ENCODE measurements at places on chromosomes 11 and 22. TPM values are rescaled to one million over a fixed set of nuclear protein-coding genes. Genes with fewer than 3 reads are reported as not detected.

The POU2AF1 gene
- not detected for total RNA-seq

The RIC8A gene
- 129 TPM for total RNA-seq

The AIFM3 gene
- 0.18 TPM for total RNA-seq

The LDHAL6A gene
- total RNA-seq, result not detected

The TEX54 gene
- total RNA-seq, result not detected

The KCNK4 gene
- total RNA-seq, result not detected

The CHRM4 gene
- 0.18 TPM for total RNA-seq

The GLB1L3 gene
- not detected for total RNA-seq

The APOA5 gene
- total RNA-seq, result not detected

The FXYD6 gene
- total RNA-seq, result not detected

The TMEM191C gene
- total RNA-seq, result 0.28 TPM

The SLC22A24 gene
- not detected for total RNA-seq

The OR4A16 gene
- not detected for total RNA-seq

The GSTT2B gene
- total RNA-seq, result 13.1 TPM

The MAPK8IP1 gene
- 6.9 TPM for total RNA-seq

The IL17REL gene
- total RNA-seq, result not detected

The SORL1 gene
- total RNA-seq, result 1.9 TPM

The ACRV1 gene
- not detected for total RNA-seq

The DMC1 gene
- total RNA-seq, result 0.18 TPM

The PIH1D2 gene
- 2.2 TPM for total RNA-seq

The TSKU gene
- 6.8 TPM for total RNA-seq

The CCDC157 gene
- 0.90 TPM for total RNA-seq

The FAT3 gene
- 2.2 TPM for total RNA-seq

The PEX16 gene
- total RNA-seq, result 15.3 TPM

The OR5F1 gene
- not detected for total RNA-seq

The ST14 gene
- total RNA-seq, result not detected

The KRTAP5-11 gene
- total RNA-seq, result not detected

The TRIM49 gene
- total RNA-seq, result not detected

The RHOD gene
- total RNA-seq, result 5.3 TPM

The SPON1 gene
- 0.72 TPM for total RNA-seq

The BDNF gene
- 174 TPM for total RNA-seq

The SLCO2B1 gene
- total RNA-seq, result not detected

The TSG101 gene
- total RNA-seq, result 67.4 TPM

The SHANK3 gene
- total RNA-seq, result 0.18 TPM
